Cerebellar cortex (tissue), 1 donor: ENCODE measurements at places on chromosomes 7 and 10.

DNA sequence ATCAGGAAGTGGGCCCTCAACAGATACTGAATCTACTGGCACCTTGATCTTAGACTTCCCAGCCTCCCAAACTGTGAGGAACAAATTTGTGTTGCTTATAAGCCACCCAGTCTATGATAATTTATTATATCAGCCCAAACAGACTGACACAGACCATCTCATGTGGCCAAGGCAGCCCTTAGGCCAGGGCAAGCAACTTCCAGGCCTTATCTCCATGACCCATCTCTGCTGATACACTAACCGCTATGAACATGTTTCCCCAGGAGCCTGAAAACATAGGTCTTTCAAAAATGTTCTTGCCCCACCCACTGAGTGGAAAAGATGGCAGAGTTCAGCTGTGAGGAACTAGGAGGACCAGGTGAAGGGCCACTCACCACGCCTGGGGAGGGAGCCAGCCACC lies 3.2 kb upstream of the BLOC1S2 start:
- DNase-seq = no peak

DNA sequence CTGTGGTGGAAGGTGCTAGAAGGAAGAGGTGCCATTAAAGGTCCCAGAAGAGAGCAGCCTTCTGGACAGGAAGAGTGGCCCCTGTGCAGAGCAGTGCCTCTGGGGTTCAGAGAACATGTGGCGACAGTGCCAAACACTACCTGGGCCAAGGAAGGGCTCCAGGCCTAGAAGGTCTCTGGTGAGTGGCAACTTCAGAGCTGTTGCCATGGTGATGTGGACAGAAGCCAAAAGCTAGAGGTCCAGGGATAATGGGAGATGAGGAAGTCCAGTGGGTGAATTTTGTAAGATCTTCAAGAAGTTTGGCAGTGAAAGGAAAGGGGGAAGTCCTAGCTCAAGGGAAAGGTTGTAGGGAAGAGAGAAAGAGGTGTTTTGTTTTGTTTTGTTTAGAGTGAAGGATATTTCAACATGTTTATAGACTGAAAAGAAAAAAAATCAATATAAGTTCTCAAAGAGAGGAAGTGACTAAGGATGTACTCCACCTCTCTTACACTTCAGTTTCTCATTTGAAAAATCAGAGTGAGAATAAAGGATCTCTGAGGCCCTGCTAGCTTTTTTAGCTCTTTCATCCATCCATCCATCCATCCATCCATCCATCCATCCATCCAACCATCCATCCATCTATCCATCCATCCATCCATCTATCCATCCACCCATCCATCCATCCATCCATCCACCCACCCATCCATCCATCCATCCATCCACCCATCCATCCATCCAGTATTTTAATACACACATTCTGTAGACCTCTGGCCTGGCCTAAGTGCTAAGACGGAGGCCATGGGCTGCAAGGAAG lies 77.1 kb upstream of the DUSP5 start:
- DNase-seq = peak; percentile 76

GRCh38 chr10:107496594-107496993 lies 332.1 kb upstream of the SORCS1 start:
- DNase-seq = no peak

GRCh38 chr7:148434181-148434757 lies 156.3 kb upstream of the C7orf33 start:
- DNase-seq = no peak

GRCh38 chr7:50206453-50207250 lies 97.9 kb upstream of the IKZF1 start:
- no peak for DNase-seq

- peak; percentile 43 for DNase-seq
Observed at GRCh38 chr10:7409732-7410168, 1.1 kb downstream of the SFMBT2 start.

DNA sequence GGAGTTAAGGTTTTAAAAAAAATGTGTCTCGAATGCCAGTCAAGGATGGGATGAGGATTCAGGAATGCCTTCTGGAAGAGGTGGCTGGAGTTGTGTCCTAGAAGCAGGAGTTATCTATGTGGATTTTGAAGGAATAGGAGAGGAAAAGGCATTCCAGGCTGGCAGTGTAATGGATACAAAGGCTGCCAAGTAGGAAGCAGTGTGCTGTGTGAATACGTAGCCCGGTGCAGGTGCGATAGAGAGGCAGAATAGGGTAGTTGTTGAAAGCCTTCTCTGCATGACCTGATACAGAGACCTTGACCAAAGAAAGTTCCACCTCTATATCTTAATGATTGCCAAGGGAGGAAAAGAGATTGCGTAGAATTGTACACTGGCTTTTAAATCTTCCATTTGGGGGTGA lies 128.1 kb upstream of the ITGB1 start:
- no peak for DNase-seq

GRCh38 chr7:23418046-23418445 lies 52.2 kb downstream of the IGF2BP3 start:
- DNase-seq = no peak

- DNase-seq = no peak
Observed at GRCh38 chr10:44974082-44974627, 4.5 kb downstream of the DEPP1 start.

- no peak for DNase-seq
Observed at GRCh38 chr10:68296843-68297663, 34.8 kb upstream of the HNRNPH3 start.

DNA sequence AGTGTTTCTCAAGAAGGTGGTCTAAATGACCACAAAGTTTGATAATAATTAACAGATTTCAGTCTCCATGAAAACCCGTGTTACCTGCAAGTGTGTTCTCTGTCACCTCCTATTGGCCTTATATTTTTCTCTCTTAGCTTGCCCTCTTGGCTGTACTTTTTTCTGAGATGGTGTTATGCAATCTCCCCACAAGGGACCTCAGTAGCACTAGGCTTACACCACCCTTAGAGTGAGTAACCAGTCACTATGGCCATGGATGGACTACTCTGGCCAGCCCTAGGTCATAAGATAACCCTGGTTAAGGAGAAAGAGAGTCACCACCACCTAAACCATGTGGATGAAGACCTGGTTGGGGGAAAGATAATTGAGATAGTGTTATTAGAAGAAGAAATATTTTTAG lies 76.8 kb downstream of the NPSR1 start:
- DNase-seq = no peak

- DNase-seq = no peak
Observed at GRCh38 chr7:142263598-142264380, 5.9 kb upstream of the PRSS58 start.

DNA sequence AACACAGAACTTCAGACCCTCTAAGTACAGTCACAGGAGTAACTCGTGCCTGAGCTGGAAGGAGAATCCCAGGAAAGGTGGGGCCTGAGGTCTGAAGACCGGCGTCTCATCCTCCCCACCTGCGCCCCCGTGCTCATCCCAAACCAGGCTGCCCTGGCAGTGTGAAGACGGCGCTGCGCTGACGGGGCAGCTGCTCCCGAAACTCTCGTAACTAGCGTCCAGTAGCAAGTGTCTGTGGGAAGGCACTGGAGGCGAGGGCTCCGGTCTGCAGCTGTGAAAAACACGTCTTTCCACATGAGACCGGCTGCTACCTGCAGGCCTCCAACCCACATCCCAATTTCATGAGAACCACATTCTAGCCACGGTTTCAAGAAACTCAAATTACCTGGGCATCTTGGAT lies 136.6 kb upstream of the RNF32 start:
- no peak for DNase-seq

DNA sequence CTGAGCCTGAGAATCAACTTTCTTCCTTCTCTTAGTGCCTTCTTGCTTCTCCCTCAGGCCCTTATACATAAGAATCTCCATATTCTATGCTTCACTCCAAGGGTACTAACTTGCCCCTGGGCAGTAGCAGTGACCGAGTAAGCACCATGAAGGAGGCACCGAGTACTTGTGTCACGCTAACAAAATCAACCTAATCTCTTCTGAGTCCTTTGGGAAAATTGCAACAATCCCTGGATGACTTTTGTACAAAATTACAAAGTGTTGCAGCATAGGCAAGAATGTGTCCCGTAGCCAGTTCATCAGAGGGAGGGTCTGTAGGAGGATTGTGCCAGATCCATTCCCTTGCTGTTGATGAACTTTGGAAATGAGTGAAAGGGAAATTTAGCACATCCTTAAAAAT lies 80.4 kb upstream of the EEPD1 start:
- no peak for DNase-seq

GRCh38 chr7:115911465-115911864 lies 119.1 kb downstream of the TFEC start:
- no peak for DNase-seq

DNA sequence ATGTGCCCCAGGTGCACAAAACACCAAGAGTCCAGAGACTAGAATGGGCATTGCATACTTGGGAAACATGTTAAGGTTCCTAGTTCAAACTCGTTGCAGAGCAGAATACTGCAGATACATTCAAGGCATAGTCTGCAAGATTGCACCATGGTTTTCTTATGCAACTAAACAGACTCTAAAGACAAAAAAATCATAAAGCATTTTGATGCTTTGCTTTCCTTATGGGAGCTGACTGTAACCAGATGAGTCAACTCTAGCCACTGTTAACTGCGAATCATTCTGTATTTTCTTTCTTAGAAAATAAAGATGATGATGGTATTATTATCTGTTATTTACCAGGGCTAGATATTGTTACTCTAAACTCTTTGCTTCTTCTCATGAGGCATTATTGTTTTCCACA lies 19.7 kb downstream of the TRUB1 start:
- no peak for DNase-seq

GRCh38 chr7:108014747-108015682 lies 12.1 kb upstream of the LAMB1 start:
- DNase-seq = no peak

DNA sequence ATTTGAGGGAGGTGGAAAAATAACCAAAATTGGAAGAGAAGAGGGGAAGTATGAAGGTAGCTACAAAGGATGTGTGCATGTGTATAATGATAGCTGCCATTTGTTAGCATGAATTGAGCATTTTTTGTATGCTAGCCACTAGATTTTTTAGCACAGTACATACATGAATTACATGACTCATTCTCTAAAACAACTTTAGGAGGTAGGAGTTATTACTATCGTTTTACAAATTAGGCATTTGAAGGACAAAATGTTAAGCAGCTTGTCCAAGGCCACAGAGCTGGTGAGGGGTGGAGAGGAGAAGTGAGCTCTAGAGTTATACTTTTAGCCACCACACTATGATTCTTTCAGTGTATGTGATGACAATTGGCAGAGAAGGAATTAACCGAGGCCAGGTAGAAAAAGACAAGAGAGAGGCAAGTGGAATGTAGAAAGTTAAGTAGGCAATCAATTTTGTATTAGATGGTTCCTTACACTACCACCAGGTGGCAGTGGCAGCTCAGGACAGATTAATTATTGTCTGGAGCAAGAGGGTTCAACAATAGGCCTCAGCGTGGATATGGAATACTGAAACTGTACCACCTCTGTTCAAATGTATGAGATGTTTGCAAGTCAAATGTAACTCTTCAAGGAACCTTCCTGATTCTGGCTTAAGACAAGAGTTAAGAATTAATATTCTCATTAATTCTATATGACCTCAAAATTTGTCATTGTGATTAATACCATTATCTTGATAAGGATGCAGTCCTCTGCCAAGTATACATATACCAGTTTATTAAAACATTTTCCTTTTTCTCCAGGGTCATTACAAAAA lies 128.0 kb downstream of the MBL2 start:
- peak; percentile 91 for DNase-seq

GRCh38 chr10:31678575-31679516 lies 249.8 kb downstream of the ARHGAP12 start:
- DNase-seq = no peak

- DNase-seq = no peak
Observed at GRCh38 chr10:35343739-35344138, 7.4 kb downstream of the CCNY start.

DNA sequence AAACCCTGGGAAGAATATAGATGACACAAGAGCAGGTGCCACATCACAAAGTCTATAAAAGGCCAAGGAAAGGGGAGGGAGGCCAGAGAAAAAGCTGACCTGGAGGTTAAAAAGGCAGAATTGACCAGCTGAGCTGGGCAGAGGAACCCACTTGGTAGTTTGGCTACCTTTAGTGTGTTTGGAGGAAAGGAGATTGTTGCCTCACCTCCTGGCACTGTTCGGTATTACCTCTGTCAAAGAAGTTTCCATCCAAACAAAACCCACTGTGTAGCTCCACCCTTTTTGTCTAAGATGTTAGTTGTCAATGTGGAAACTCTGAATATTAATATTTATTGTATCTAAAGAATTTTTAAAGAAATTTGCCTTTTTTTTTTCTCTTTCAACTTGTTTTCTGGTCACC lies 23.4 kb downstream of the ENTPD7 start:
- peak; percentile 4 for DNase-seq

- DNase-seq = no peak
Observed at GRCh38 chr7:52635021-52635420, 400.4 kb upstream of the POM121L12 start.

- no peak for DNase-seq
Observed at GRCh38 chr7:14858410-14858809, 44.1 kb downstream of the DGKB start.

- peak; percentile 76 for DNase-seq
Observed at GRCh38 chr10:78507510-78508160, 474.0 kb downstream of the RPS24 start.

DNA sequence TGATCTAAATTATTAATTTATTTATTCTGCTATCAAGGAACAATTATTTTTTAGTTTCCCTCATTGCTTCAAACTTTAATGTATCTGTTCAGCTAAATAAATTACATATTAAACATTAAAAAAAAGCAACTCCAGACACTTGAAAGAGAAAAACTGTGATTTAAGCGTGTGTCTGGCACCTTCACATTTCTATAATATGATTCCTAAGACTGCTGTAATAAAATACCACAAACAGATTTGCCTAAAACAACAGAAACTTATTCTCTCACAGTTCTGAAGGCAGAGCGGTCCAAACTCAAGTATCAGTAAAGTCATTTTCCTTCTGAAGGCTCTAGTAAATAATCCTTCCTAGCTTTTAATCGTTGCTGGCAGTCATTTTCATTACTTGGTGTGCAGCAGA lies 580.4 kb upstream of the KCND2 start:
- DNase-seq = no peak

GRCh38 chr7:105806592-105807447 lies 69.6 kb downstream of the ATXN7L1 start:
- DNase-seq = peak; percentile 65

- no peak for DNase-seq
Observed at GRCh38 chr10:74922921-74923320, 96.5 kb downstream of the KAT6B start.

- no peak for DNase-seq
Observed at GRCh38 chr10:10500937-10501336, 516.7 kb upstream of the CELF2 start.
